ENCODE measurements at places on chromosomes 6 and 20.

DNA sequence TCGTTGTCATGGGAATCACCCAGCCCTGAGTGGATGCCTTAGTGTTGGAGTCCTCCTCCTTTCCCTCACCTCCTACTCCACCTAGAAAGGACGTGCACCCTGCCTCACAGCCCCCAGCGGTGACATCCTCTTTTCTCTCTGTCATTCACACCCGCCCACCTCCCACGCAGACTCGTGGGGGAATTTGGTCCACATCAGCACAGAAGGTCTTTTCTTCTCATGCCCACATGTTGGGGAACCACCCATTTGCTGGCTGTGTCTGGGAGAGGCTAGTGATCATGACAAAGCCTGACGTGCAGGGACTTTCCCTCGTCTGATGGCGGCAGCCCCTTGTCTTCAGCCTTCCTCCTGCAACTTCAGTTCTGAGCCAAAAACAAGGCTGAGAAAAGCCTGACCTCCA lies 96.0 kb upstream of the CNKSR3 start:
- DNase-seq, result peak; percentile 60

- no peak for DNase-seq
Measured at GRCh38 chr20:6855104-6855503, 87.6 kb downstream of the BMP2 start.

DNA sequence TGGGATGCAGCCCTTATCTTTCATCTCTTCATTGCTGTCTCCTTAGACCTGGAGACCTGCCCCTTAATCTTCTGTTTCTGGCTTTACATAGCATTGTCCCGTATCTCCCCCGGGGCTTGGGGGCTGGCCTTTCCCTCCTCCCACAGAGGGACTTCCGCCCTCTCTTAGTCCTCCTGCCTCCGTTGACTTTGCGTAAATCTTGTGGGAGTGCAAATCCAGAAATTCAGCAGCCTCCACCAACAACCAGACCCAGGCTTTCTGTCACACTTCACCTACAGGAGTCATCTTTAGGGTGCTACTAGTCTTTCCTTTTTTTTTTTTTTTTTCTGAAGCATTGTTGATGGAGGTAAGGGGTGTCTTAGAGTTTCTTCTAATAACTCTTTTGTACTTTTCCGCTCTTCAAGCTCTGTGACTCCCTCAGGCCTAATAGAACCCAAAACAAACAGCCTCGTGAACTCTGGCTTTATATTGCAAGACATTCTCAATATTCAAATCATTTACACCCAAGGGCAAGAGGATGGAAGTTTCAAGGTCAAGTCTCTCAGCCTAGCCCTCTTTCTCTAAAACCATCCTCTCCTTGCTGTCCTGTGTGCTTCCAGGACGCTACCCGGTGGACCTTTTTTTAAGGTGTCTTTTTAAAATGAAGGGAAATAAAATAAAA lies 66.2 kb downstream of the RREB1 start:
- DNase-seq, result no peak

DNA sequence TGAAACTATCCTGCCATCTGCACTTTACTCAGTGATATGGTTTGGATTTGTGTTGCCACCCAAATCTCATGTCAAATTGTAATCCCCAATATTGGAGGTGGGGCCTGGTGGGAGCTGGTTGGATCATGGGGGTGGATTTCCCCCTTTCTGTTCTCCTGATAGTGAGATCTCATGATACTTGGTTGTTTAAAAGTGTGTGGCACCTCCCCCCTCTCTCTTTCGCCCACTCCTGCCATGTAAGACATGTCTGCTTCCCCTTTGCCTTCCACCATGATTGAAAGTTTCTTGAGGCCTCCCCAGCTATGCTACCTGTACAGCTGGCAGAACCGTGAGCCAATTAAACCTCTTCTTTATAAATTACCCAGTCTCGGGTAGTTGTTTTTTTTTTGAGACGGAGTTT lies 18.0 kb downstream of the PIGT start:
- no peak for DNase-seq

GRCh38 chr6:64547594-64548268 lies 912.1 kb downstream of the PHF3 start:
- DNase-seq, result no peak

DNA sequence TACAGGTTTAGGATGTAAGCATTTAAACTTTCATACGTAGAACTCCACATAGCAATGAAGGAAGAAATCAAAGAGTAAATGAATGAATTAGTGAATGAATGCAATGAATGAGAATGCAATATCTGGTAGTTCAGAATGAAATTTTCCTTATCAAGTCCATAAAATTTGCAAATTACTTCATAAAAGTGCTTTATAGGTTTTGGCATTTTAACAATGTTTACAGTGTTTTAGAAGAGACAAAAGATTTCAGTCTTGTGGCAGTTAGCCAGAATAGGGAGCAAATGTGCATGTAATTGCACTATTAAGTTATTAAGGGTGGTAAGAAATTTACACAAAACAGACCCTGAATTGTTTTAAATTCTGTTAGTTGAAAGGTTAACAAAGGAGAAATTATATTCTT lies 739.4 kb upstream of the FLRT3 start:
- DNase-seq, result no peak

- no peak for DNase-seq
Measured at GRCh38 chr6:28522594-28523240, 3.0 kb upstream of the GPX5 start.

DNA sequence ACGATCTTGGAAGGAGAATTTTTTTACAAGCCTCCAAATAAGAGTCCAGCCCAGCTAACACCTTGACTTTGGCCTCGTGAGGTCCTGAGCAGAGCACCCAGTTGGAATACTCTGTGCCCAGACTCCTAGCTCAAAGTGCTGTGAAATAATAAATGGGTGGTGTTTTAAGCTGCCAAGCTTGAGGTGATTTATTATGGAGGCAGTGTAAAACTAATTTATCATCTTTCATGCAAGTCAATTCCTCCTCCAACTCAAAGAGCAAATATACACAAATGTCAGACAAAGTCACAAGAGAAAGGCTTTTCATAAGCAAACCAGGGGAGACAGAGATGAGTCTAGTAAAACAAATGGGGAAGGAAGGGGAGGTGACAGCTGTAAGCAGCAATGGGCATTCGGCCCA lies 12.7 kb downstream of the ABT1 start:
- DNase-seq, result no peak

Data from stimulated activated effector memory CD8-positive, alpha-beta T cell treated with anti-CD3 and anti-CD28 coated beads, Interleukin-12 subunit alpha, Interleukin-12 subunit beta, amount 100 ng/mL, for 72 hours (primary cell).